ENCODE measurements at places on chromosomes 13 and 19. TPM values are rescaled to one million over a fixed set of nuclear protein-coding genes. Genes with fewer than 3 reads are reported as not detected.
A peak's percentile ranks its signal among the peaks of the same experiment; 100 is the strongest.

DNA sequence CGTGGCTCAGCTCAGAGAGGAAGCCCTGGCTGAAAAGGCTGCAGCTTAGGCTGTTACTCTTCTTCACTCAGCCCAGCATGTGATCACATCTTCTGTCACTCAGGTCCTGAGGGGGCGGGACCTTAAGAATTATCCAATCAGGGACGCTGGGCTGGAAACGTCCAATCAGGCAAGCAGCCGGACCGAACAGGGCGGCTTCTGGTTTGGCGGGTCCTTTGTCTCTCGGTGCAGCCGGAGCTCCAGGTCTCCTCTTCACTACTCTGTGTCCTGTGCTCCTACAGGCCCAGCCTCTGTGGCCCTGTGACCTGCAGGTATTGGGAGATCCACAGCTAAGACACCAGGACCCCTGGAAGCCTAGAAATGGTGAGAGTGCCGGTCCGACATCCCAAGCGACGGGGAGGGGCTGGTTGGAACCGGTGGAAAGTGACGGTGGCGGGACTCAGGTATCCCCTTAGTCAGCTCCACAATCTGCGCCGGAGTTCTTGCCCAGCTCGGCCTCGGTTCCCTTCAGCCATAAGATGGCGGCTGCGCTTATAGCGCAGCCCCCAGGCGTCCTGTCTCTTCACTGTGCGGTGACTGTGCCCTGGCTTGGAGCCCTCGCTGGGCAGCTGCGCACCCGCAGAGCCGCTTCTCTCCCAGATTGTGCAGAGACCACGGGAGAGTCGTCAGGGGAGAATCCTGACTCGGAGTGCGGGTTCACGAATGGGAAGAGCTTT, at the start of gene ZNF93:
TSS of gene ZNF93 (plus strand) at position 218 of the 716 bp plus-strand sequence. CDS start at position 361, 143 bp downstream.
- peak within 1 kb of the TSS; percentile 73 for H3K4me3 ChIP-seq
- no peaks in the 10 kb centered on the region for H3K27me3 ChIP-seq
- H3K27ac ChIP-seq: peak within 1 kb of the TSS; percentile 83

GRCh38 chr19:6925801-6926751, 38.7 kb downstream of the ADGRE1 start:
- no peak overlapping the region for H3K27ac ChIP-seq
- no peaks in the 10 kb centered on the region for H3K27me3 ChIP-seq
- no peaks in the 10 kb centered on the region for H3K4me1 ChIP-seq
- no peak overlapping the region for H3K4me3 ChIP-seq

ZNF570 gene
- total RNA-seq: 8.1 TPM

ZNF382 gene
- total RNA-seq: 1.9 TPM

- no peak for DNase-seq
- H3K27me3 ChIP-seq: peaks cover 26% of the 10 kb centered on the region
- H3K36me3 ChIP-seq: no peaks in the 10 kb centered on the region
Measured at GRCh38 chr19:55068950-55069864, 6.3 kb upstream of the RDH13 start.

- no peak overlapping the region for H3K4me3 ChIP-seq
- no peaks in the 10 kb centered on the region for H3K36me3 ChIP-seq
- DNase-seq: no peak
- peaks cover 30% of the 10 kb centered on the region for H3K27me3 ChIP-seq
Measured at GRCh38 chr13:113360446-113360845, 3.5 kb downstream of the GRTP1 start.

DOCK6 gene
- 4.4 TPM for total RNA-seq

GRCh38 chr13:78659450-78659730, 435 bp upstream of the OBI1 start:
- peaks cover 2% of the 10 kb centered on the region for H3K27me3 ChIP-seq
- no peak for DNase-seq
- H3K4me1 ChIP-seq: peaks cover 5% of the 10 kb centered on the region
- H3K36me3 ChIP-seq: no peaks in the 10 kb centered on the region
- peak overlapping the region; percentile 84 for H3K4me3 ChIP-seq

GRCh38 chr13:80337288-80338081, 3.4 kb downstream of the SPRY2 start:
- peaks cover 13% of the 10 kb centered on the region for H3K36me3 ChIP-seq
- peak overlapping the region; percentile 29 for H3K27ac ChIP-seq
- H3K4me1 ChIP-seq: peaks cover 12% of the 10 kb centered on the region
- H3K4me3 ChIP-seq: peak overlapping the region; percentile 88
- no peaks in the 10 kb centered on the region for H3K27me3 ChIP-seq
- DNase-seq: no peak

DNA sequence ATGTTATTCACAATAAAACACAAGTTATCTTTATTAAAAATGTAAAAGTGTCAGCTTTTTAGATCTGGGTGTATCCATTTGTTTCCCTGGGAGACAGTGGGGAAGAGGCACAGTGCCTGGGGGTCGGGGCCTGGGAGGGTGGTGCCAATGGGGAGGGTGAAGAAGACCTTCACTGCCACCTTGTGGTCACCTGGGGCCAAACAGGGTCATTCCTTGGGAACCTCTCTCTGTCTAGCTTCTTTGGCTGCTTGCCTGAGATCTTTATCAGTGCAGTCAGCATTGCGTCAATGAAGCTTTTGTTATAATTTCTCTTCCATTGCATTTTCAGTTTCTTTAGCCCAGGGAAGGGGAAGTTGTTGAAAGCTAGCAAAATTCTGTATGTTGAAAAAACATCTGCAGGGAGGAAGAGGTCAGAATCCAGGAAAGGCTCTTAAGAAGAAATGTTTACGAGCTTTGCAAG, 39.1 kb downstream of the PCDH8 start:
- H3K4me1 ChIP-seq: no peaks in the 10 kb centered on the region
- DNase-seq: peak; percentile 39
- no peak overlapping the region for H3K4me3 ChIP-seq
- no peaks in the 10 kb centered on the region for H3K36me3 ChIP-seq
- no peak overlapping the region for H3K27ac ChIP-seq
- H3K27me3 ChIP-seq: no peaks in the 10 kb centered on the region

DNA sequence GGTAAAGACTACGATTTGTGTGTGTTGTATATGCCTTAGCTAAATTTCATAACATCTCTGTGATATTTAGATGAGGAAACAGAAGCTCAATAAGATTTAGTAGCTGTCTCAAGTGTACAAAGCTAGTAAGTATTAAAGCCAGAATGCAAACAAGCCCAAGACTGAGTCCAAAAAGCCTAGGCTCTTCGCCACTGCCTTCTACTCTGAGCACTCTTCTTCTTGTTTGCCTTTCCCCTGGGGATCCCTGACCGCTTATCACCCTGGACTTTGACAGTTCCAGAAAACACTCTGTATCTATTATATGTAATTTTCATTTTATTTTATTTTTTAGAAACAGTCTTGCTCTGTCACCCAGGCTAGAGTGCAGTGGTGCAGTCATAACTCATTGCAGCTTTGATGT, 5.8 kb downstream of the TM9SF2 start:
- H3K27me3 ChIP-seq: no peaks in the 10 kb centered on the region
- no peak overlapping the region for H3K27ac ChIP-seq
- no peak overlapping the region for H3K4me3 ChIP-seq
- H3K36me3 ChIP-seq: peaks cover 5% of the 10 kb centered on the region
- peaks cover 2% of the 10 kb centered on the region for H3K4me1 ChIP-seq
- no peak for DNase-seq

CRLF1 gene
- 0.18 TPM for total RNA-seq

GRCh38 chr19:53431399-53432087, at the start of gene ZNF761:
Gene ZNF761 (plus strand): TSS chr19:53431984. CDS start chr19:53447269, 15,285 bp downstream.
- peak within 1 kb of the TSS; percentile 57 for H3K27ac ChIP-seq
- no peaks in the 10 kb centered on the region for H3K4me1 ChIP-seq
- peak within 1 kb of the TSS; percentile 87 for H3K4me3 ChIP-seq
- H3K36me3 ChIP-seq: peaks cover 9% of the 10 kb centered on the region

GRCh38 chr19:7415163-7415856, 66.6 kb downstream of the ARHGEF18 start:
- peaks cover 2% of the 10 kb centered on the region for H3K36me3 ChIP-seq
- no peak overlapping the region for H3K4me3 ChIP-seq
- no peaks in the 10 kb centered on the region for H3K27me3 ChIP-seq
- peak; percentile 86 for DNase-seq

CASP14 gene
- total RNA-seq: not detected

NTN5 gene
- not detected for total RNA-seq

COX7A1 gene
- total RNA-seq: 1.1 TPM

ZNF211 gene
- 13.1 TPM for total RNA-seq

DNA sequence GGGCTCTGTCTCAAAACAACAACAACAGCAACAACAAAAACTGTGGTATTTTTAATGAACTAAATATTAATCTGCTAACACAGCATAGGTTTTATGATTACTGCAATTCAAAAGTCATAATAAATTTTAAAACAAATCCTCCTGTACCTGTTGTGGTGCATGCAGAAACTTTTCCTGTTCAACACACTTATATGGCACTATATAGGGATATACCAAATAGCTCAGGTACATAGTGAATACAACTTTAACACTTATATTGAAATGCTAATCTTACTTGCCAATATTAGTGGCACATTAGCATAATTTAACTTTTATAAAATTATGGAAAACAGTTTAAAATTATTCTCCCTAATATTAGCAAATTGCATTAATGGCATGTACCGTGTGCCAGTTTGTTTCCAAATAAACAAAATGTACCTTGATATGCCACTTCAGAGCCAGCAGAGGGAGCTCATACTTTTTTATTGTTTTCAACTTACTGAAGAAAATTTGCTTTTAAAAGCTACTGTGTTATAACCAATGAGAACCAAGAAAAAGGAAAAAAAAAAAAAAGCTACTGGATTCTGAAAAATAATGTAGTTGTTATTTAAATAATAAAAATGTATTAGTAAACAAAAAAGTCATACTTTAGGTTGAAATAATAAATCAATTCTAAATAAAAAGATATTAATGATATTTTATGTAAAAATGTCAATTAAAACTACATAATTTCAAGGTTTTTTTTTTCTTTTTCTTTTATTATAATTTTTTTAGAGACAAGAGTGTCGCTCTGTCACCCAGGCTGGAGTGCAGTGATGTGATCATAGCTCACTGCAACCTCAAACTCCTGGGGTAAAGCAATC, 18.0 kb upstream of the RBM26 start:
- H3K27me3 ChIP-seq: no peaks in the 10 kb centered on the region
- no peaks in the 10 kb centered on the region for H3K36me3 ChIP-seq
- H3K27ac ChIP-seq: no peak overlapping the region

- no peak overlapping the region for H3K27ac ChIP-seq
- no peak for DNase-seq
- no peak overlapping the region for H3K4me3 ChIP-seq
Measured at GRCh38 chr13:92591117-92591516, 635.5 kb upstream of the GPC6 start.

KIR2DL3 gene
- not detected for total RNA-seq

GRCh38 chr13:26425443-26426358, 131.8 kb upstream of the WASF3 start:
- DNase-seq: peak; percentile 88
- H3K4me1 ChIP-seq: peaks cover 22% of the 10 kb centered on the region
- no peaks in the 10 kb centered on the region for H3K27me3 ChIP-seq
- no peaks in the 10 kb centered on the region for H3K36me3 ChIP-seq
- peak overlapping the region; percentile 90 for H3K27ac ChIP-seq
- H3K4me3 ChIP-seq: no peak overlapping the region

- no peak overlapping the region for H3K27ac ChIP-seq
- no peaks in the 10 kb centered on the region for H3K4me1 ChIP-seq
- no peaks in the 10 kb centered on the region for H3K27me3 ChIP-seq
- H3K4me3 ChIP-seq: no peak overlapping the region
- no peak for DNase-seq
- H3K36me3 ChIP-seq: no peaks in the 10 kb centered on the region
Measured at GRCh38 chr13:29108068-29108786, 288.1 kb downstream of the MTUS2 start.

DNA sequence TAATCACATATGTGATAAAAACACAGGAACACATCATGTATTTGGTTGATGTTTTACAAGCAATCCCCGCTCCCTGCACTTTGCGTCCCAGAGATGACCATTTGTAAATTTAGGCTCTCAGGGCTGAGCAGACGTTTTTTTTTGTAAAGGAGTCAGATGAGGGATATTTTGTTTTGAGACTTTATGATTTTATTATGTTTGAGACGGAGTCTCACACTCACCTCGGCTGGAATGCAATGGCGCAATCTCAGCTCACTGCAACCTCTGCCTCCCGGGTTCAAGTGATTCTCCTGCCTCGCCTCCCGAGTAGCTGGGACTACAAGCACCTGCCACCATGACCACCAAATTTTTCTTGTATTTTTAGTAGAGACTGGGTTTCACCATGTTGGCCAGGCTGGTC, 1.4 kb downstream of the TLE6 start:
- DNase-seq: no peak
- no peaks in the 10 kb centered on the region for H3K36me3 ChIP-seq
- H3K4me1 ChIP-seq: peaks cover 14% of the 10 kb centered on the region
- H3K27me3 ChIP-seq: no peaks in the 10 kb centered on the region
- no peak overlapping the region for H3K4me3 ChIP-seq

GRCh38 chr19:32526895-32527294, 54.1 kb upstream of the PDCD5 start:
- no peak overlapping the region for H3K27ac ChIP-seq
- H3K36me3 ChIP-seq: no peaks in the 10 kb centered on the region
- DNase-seq: no peak
- no peak overlapping the region for H3K4me3 ChIP-seq
- no peaks in the 10 kb centered on the region for H3K27me3 ChIP-seq

CFD gene
- total RNA-seq: 1.4 TPM

DNA sequence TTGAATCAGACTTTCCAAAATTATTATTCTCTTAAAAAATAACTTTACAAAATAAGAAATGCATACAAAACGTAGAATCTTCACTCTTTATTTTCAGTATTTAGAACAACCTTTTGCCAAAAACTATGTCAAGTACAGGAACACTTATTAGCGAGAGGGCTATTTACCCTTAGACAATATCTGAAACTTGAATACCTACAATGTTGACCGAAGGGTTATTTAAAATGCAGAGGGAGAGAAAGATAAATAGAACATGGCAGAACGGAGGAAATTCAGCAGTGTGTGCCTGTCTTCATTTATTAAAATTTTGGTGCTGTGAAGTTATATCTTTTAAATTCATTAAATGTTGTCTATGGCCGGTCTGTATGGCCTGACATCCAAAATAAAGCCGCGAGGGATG, 198.8 kb downstream of the EFNB2 start:
- H3K4me3 ChIP-seq: no peak overlapping the region
- peaks cover 2% of the 10 kb centered on the region for H3K4me1 ChIP-seq

MTUS2 gene
- under 0.01 TPM for total RNA-seq

DNA sequence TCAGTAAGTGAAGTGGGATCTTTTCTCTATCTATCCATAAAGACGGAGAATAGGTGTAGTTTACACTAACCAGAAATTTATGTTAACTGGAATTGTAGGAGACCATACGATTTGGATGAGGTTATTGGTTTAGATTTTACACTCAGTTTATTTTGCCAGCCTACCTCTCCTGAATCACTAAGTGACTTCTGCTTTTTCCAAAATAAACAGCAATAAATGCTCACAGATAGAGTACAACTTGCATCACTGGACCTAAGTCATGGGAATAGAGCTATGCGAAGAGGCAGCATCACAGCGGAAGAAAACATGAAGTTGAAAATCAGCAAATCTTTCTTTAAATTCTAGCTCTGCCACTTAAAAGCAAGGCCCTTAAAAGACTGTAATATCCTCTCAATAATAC, 781.0 kb downstream of the LIG4 start:
- peak; percentile 49 for DNase-seq
- H3K27me3 ChIP-seq: no peaks in the 10 kb centered on the region
- 0 out of 2 replicates have a peak, but pooled peaks cover 2% of the 10 kb centered on the region for H3K4me1 ChIP-seq
- no peak overlapping the region for H3K27ac ChIP-seq
- no peak overlapping the region for H3K4me3 ChIP-seq

- H3K27me3 ChIP-seq: no peaks in the 10 kb centered on the region
- peak overlapping the region; percentile 85 for H3K27ac ChIP-seq
- peak overlapping the region; percentile 38 for H3K4me3 ChIP-seq
- peak; percentile 77 for DNase-seq
- H3K36me3 ChIP-seq: peaks cover 56% of the 10 kb centered on the region
Measured at GRCh38 chr19:44753932-44754749, 5.6 kb downstream of the BCL3 start.
